ENCODE measurements at places on chromosomes 11 and 22.

DNA sequence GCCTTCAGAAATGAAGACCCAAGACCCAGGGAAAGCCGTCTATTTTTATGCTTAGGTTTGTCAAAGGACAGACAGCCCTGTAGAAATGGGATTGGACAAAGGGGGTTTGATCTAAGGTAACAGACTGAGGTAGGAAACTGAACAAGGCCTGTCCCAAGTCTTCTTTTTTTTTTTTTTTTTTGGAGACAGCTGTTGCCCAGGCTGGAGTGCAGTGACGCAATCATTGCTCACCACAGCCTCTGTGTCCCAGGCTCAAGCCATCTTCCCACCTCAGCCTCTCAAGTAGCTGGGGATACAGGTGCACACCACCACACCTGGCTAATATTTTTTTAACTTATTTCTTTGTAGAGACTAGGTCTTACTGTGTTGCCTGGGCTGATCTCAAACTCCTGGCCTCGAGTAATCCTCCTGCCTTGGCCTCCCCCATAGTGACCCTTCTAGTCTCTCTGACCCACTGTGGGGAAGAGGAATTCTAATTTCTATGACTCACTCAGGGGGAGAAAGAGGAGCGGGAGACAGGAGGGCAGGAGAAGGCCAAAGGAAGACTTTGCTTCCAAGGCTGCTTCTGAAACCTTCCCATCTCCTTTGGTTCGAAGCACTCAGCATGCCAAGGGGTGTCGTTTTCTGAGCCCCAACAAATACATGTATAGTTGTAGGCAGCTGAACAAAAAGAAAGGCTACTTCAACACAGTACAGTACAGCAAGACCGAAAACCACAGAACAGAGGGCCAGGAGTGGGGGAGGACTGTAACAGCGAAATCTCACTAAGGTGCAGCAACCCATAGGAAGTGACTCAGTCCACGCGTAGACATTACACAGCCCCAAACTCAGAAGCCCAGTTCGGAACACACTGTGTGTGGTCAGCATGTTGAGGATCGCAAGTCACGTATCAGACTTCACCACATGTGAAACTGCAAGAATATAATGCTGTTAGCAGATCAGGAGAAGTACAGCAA lies 872 bp downstream of the TMA7B start:
- DNase-seq = peak; percentile 42

DNA sequence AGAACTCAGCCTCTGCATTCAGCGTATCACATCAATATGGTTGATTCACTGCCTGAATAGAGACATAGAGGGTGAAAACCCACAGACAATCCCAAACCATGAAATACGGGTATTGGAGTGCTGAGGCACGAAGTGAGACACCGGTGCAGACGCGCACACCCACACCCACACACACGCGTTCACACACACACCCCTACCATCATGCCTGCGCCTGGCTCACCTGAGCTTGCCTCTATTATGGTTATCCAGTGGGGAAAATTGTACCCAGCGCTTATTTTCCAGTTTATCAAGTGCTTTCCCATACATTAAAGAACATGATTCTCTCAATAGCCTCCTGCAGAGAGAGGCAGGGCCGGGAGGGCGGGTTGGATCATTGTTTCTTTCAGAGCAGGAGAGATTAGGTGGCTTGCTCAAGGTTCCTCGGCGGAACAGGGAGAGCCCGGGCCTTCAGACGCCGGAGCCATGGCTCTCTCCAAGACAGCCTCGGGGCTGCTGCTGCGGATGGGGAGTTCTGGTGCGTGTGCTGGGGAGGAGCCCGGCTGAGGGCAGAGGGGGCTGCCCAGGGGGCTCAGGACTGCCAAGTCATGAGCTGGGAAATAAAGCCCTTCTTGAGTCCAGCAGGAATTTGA lies 78.9 kb upstream of the THY1 start:
- no peak for DNase-seq

- no peak for DNase-seq
These were observed 1.8 kb upstream of the VPS37C start for GRCh38 chr11:61163021-61163420.

- DNase-seq = no peak
These were observed 79.5 kb upstream of the SPON1 start for GRCh38 chr11:13883042-13883441.

- DNase-seq = no peak
These were observed 332.4 kb downstream of the ETS1 start for GRCh38 chr11:128254941-128255340.

DNA sequence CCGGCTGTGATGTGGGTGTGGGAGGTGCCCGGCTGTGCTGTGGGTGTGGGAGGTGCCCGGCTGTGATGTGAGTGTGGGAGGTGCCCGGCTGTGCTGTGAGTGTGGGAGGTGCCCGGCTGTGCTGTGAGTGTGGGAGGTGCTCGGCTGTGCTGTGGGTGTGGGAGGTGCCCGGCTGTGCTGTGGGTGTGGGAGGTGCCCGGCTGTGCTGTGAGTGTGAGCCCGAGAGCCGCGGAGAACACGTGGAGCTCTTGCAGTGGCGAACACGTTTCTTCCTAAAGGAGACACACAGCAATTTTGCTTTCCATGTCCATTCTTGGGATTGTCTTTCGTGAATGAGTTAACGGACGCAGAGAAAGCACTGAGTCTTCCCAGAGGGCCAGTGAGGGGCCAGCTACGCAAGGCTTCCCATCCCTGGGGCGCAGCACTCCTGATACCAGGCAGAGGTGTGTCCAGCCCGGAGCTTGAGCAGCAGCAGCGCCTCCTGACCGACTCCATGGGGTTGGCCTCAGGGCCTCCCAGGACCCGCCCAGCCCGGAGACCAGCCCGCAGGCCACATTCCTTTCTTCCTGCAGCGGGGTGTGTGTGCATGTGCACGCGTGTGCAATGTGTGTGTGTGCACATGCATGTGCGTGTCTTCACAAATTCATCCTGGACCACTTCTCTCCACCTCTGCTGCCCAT lies 245.0 kb upstream of the B3GAT1 start:
- peak; percentile 9 for DNase-seq

DNA sequence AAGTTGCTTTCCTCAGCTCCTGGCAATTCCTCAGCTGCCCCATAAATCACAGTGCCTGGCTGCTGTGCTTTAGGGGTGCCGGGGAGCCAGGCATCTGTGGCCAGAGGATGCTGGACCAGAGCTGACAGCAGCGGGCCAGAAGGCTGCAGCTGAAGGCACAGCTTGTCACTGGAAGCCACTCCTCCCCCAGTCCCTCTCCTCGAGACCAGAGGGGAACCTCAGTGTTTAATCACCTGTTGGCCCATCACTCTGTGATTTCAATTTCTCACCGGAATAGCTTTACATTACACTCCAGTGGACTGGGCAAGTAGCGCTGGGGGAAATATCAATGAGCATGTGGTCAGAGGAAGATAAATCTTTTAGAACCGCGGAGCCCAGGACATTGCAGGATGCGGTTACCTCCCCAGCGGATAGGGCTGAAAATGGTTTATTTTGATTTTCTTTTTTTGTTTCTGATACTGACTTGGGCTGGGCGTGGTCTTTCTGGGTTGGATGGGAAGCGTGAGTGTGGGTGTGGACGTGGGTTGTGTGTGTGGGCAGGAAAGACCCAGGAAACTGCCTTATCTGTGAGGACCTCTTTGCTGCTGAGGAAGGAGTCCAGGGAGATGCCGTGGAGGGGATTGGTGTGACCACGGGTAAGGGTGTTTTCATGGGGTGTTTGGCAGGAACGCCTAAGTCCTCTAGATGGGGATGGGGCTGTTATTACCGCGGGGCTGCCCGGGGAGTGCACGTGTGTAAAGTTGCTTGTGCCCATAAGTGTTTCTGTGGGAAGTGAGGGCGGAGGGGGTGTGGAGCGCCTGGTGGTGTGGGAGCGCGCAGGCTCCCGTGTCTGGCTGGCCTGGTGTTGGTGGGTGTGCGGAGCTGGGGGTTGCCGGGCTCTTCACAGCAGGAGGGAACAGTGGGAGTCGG lies 4.0 kb downstream of the DAGLA start:
- peak; percentile 60 for DNase-seq

GRCh38 chr11:68948935-68949334 lies 31.9 kb downstream of the MRGPRD start:
- no peak for DNase-seq

DNA sequence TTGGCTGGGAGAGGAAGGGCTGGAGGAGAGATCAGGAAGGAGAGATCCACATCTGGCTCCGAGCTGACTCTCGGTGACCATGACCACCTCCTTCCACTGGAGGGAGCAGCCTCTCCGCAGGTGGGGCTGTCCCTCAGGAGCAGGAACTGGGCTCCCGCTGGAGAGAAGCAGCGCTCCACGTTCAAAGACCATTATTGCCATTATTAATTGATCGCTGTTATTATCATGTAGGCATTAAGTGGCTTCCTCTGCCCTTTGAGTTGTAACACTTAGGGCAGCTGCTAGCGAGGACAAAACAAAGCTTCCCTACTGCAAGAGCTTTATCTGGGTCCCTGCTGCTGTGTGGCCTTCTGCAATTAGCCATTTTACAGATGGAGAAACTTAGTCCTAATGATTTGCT lies 251.9 kb downstream of the ST3GAL4 start:
- no peak for DNase-seq

DNA sequence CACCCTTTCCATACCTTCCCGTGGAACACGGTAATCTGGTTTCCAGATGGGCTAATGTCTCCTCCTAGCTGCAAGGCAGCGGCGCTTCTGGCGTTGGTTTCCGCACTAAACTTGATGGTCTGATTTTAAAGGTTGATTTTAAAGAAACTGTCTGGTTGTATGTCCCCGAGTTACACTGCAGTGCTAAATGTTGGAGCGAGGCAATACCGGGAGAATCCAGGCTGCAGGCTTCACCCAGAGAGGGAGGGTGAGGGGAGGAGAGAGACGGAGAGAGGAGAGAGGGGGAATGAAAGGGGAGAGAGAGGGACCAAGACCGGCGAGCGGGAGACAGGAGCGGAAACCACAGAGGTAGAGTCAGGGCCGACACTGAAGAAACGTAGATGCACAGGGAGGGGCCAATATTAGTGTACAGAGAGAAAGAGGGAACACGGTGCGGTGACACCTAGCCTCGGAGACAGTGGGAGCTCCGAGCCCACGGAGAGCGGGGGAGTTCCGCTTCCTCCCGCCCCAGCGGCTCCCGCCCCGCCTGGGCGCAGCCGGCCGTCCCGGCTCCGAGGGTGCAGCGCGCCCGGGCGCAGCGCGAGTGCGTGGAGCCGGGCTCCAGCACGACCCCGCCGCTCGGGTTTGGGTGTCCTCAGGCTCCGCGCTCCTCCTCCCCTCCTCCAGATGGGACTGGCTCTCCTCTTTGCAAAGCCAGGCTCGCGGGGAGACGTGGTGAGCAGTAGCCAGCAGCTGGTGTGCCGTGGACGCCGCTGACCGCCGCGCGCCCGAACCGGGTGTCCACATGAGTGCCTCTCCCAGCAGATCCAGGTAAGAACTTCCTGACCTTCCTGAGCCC lies 71.9 kb upstream of the GRAMD1B start:
- DNase-seq = peak; percentile 15

- DNase-seq = no peak
These were observed 662.2 kb upstream of the CNTN5 start for GRCh38 chr11:98358551-98358950.

DNA sequence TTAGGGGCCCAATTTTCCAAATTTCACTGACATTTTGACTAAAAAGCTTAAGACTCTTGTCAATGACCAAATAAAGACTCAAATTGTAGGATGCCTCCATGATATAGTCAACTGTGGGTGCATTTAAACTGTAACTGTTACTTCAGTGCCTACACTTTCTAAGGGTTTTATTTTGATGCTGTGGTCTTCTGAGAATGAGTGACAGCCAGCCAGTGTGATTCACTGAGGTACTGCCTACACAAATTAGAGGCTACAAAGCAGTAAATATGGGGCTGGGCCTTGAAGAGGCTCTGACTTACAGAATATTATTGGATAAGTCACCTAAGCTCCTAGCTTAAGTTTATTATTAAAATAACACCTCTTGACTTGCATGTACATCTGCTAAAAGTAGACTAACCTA lies 210.6 kb downstream of the SWAP70 start:
- no peak for DNase-seq

- DNase-seq = no peak
These were observed 555.9 kb downstream of the MIAT start for GRCh38 chr22:27213294-27213693.

DNA sequence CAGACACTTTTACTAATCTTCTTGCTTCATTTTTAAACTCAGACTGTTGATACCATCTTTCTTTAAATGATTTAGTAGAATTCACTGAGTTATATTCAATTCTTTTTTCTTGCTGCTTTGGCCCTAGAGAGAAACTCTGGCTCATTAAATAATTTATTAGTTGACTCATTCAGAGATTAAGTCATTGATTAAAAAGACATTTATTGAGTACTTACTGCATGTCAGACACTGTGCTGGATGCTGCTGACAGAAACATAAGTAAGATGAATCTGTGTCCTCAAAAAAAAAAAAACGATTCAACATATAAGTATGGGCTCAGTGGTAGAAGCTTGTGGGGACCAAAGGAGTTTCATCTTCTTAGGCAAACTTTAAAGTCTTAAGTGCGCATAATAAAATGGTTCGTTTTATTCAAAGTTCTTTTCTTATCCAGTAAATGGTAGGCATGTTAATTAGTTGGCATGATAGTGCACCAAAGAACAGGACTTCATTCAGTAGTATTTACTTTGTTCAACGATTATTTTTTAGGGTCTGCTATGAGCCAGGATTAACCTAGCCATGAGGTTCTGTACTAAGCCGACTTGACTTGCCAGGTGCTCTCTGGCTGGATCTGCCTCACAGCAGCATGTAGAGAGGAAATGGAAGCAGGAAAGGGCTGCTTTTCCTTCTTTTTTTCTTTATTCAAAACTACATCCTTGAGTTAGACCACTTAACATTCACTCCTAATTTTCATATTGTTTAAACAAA lies 281.0 kb upstream of the CTSC start:
- DNase-seq = no peak

- DNase-seq = no peak
These were observed 12.1 kb downstream of the DERL3 start for GRCh38 chr22:23826510-23827350.

GRCh38 chr22:37062376-37062675 lies 10.8 kb downstream of the KCTD17 start:
- DNase-seq = no peak

DNA sequence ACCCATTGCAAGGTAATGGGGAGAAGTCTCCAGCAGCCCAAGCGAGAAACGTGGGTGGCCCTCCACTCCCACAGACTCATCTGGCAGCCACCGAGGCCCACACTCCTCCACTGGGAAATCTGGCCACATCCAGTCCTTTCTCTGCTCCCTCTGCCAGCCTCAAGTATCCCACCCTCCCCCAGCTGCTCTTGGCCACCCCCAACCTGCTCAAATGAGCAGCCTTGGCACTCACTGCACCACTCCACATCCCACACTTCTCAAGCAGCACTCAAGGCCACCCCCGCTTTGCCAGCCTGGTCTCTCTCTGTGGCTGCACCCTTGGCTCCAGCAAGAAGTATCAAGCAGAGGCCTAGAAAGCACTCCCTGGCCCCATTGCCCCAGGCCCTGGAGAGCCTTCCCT lies 28.2 kb downstream of the SLC22A12 start:
- no peak for DNase-seq
